ENCODE measurements at places on chromosomes 1 and 21. TPM values are rescaled to one million over a fixed set of nuclear protein-coding genes. Genes with fewer than 3 reads are reported as not detected.

The PEF1 gene
- total RNA-seq, result 36.3 TPM

GRCh38 chr1:55441489-55441888 lies 226.3 kb upstream of the USP24 start:
- H3K27me3 ChIP-seq, result peaks cover 13% of the 10 kb centered on the region
- H3K4me1 ChIP-seq, result no peaks in the 10 kb centered on the region
- H3K4me3 ChIP-seq, result no peak overlapping the region

DNA sequence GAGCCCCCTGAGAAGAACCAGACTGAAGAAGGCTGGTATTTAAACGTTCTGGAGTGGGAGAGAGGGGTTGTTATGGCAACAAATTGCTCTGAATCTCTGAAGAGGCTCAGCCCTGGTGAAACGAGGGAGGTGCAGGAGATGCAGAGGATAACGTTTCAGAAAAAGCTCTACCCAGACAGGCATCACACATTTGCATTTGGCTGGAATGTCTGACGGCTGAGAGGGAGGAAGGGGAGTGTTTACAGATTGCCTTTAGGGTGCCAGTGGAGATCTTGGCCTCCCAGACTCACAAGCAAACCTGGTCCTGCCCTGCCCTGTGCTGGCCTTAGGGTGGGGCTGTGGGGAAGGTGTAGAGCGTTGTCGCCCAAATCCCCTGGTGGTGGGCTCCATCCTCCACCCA lies 169.0 kb upstream of the AJAP1 start:
- H3K27ac ChIP-seq, result no peak overlapping the region
- no peak for DNase-seq
- peaks cover 2% of the 10 kb centered on the region for H3K4me1 ChIP-seq

The ZMPSTE24 gene
- 19.7 TPM for total RNA-seq

The C1orf115 gene
- 0.52 TPM for total RNA-seq

- no peaks in the 10 kb centered on the region for H3K27me3 ChIP-seq
- peaks cover 13% of the 10 kb centered on the region for H3K4me1 ChIP-seq
- H3K36me3 ChIP-seq, result peaks cover 22% of the 10 kb centered on the region
- H3K27ac ChIP-seq, result peak overlapping the region; percentile 63
- H3K4me3 ChIP-seq, result no peak overlapping the region
- no peak for DNase-seq
Observed at GRCh38 chr21:42731264-42732032, 78.0 kb downstream of the PDE9A start.

The CLDN14 gene
- total RNA-seq, result not detected

DNA sequence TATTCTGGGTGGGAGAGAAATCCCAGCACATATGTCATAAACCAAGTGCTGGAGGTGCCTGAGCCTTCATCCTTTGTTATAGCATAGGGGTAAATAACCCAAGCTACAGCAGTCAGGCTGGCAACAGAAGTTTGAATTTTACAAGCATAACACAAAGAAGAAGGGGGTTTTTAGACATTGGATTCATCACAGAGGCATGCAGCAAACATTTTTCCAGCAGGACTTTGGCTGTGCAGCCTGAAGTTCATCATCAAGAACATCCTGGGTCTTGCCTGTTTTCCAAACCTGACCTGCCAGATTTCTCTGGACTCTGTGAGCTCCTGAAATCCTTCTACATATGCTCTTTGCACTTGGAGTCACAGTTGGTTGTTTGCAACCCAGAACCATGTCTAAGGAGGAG lies 16.2 kb downstream of the PTGER3 start:
- no peak overlapping the region for H3K4me3 ChIP-seq
- peaks cover 21% of the 10 kb centered on the region for H3K27me3 ChIP-seq
- no peaks in the 10 kb centered on the region for H3K36me3 ChIP-seq

DNA sequence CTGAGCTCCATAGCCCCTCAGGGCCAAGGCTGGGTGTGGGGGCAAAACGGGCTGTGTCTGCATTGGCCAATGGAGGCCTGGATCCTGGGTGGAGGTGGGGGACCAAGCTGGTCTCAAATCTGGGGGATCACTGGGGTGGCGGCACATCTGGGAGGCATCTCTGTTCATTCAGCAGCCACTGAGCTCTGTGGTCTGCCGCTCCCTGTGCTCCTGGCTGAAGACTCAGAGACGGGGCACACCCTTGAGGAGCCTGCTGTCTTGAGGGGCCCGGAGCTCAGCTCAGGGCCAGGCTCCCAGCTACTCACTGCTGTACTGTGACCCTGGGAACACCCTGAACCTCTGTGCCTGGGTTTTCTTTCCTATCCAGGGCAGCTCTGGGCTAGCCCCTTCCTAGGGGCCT lies 90.3 kb upstream of the WNT4 start:
- H3K4me3 ChIP-seq, result no peak overlapping the region
- peaks cover 18% of the 10 kb centered on the region for H3K27me3 ChIP-seq
- H3K36me3 ChIP-seq, result no peaks in the 10 kb centered on the region
- no peak for DNase-seq

DNA sequence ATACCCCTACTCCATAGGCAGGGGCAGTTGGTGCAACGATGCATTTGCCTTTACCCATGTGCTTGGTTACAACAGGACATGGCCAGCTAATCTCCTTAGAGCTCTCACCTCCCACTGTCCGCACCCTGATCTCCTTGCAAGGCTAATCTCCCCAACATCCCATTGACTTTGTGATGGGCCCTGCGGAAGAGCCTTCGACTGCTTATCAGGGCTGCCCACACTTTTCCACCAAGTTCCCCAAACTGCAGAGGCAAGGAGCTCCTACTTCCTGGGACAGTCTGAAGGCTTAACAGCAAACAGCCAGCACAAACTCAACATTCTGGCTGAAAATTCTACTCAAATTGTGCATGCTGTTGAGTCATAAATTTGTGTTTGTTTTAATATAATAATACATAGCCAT lies 36.0 kb downstream of the C1orf94 start:
- H3K4me1 ChIP-seq, result no peaks in the 10 kb centered on the region
- H3K27ac ChIP-seq, result no peak overlapping the region
- no peaks in the 10 kb centered on the region for H3K36me3 ChIP-seq
- no peak overlapping the region for H3K4me3 ChIP-seq

DNA sequence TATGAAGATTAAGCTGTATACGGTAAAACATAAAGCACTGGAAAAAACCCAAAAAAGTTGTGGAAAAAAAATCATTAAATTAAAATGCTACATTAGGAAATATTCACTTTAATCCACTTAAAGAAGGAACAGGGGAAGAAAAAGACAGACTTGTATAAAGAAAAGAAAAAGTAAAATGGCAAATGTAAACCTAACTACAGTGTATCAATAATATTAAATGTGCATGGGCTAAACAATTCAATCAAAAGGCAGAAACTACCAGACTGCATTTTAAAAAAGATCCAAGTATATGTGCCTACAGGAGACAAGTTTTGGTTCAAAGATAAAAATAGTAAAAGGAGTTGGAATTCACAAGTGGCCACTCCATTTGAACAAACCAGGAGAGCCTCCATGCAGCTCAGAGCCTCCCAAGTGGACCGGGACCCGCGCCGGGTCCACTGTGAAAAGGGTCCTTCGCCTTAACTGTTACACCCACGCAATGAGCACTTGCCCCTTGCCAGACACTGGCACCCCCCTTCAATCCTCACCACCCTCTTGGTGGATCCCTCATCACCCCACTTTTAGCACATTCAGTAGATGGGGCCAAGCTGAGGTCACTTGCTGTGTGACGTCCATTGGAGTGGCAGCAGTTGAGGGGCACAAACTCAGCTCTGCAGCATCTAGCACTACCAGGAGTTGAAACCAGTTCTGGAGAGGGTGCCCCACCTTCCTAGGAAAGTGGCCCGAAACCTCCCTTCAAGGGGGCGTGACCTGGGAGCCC lies 898 bp downstream of the C1orf174 start:
- H3K36me3 ChIP-seq, result peaks cover 10% of the 10 kb centered on the region
- no peak for DNase-seq
- peak overlapping the region; percentile 92 for H3K4me3 ChIP-seq
- H3K4me1 ChIP-seq, result peaks cover 25% of the 10 kb centered on the region
- peak overlapping the region; percentile 95 for H3K27ac ChIP-seq

GRCh38 chr1:204599098-204599497 lies 82.9 kb downstream of the MDM4 start:
- H3K27ac ChIP-seq, result no peak overlapping the region
- no peak overlapping the region for H3K4me3 ChIP-seq
- no peak for DNase-seq
- H3K4me1 ChIP-seq, result peaks cover 1% of the 10 kb centered on the region
- H3K27me3 ChIP-seq, result no peaks in the 10 kb centered on the region

The TXNDC12 gene
- 34.3 TPM for total RNA-seq

DNA sequence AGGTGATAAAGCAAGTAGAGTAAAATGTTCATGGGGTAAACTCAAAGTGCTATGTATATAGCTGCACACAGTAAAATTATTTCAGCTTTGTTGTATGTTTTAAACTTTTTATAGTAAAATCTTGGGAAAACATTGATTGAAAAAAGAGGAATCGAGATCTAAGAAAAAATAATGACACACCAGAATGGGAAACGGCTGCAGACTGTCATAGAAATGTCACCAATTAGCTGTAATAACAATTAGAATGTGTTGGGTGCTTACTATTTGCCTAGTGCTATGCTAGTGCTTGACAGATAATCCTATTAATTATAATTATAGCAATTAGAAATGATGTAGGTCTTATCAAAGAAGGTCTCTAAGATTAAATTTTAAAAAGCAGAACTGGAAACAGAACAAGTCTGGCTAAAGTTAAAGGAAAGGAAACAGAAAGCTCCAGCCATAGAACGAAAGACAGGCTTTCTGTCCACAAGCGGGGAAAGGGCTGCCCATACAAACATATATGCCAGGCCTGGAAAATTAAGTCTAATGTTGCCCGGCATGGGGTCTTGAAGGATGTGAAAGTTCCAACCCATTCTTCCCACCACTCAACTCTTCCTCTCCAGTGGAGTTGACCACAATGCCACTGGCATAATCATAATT lies 5.0 kb downstream of the PCNX2 start:
- H3K27ac ChIP-seq, result no peak overlapping the region
- no peak for DNase-seq
- H3K4me1 ChIP-seq, result peaks cover 30% of the 10 kb centered on the region
- H3K36me3 ChIP-seq, result peaks cover 24% of the 10 kb centered on the region
- no peaks in the 10 kb centered on the region for H3K27me3 ChIP-seq

GRCh38 chr1:2326524-2326923 lies 64.8 kb downstream of the MORN1 start:
- DNase-seq, result no peak
- H3K36me3 ChIP-seq, result peaks cover 2% of the 10 kb centered on the region
- no peak overlapping the region for H3K4me3 ChIP-seq
- H3K27me3 ChIP-seq, result peaks cover 23% of the 10 kb centered on the region
- peaks cover 10% of the 10 kb centered on the region for H3K4me1 ChIP-seq

The TRABD2B gene
- total RNA-seq, result not detected

DNA sequence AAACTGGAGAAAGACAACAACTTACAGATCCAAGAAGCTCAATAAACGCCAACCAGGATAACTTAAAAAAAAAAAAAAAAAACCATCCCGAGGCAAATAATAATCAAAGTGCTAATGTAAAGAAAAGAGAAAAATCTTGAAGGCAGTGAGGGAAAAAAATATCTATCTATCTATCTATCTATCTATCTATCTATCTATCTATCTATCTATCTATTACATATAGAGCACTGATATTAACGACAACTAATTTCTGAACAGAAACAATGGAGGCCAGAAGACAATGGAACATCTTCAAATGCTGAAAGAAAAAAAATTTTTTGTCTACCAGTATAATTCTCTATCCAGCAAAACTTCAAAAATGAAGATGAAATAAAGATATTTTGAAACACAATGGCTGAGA lies 18.0 kb downstream of the PACC1 start:
- peaks cover 14% of the 10 kb centered on the region for H3K4me1 ChIP-seq
- no peak for DNase-seq
- H3K4me3 ChIP-seq, result no peak overlapping the region
- H3K27me3 ChIP-seq, result no peaks in the 10 kb centered on the region

- H3K27me3 ChIP-seq, result no peaks in the 10 kb centered on the region
- H3K4me1 ChIP-seq, result peaks cover 63% of the 10 kb centered on the region
- H3K27ac ChIP-seq, result peak overlapping the region; percentile 12
- no peak overlapping the region for H3K4me3 ChIP-seq
Observed at GRCh38 chr1:25744140-25744581, 55.8 kb upstream of the SELENON start.

Data from naive thymus-derived CD8-positive, alpha-beta T cell (primary cell).